Nephron progenitor cell (in vitro differentiated cells): ENCODE measurements at places on chromosomes 13 and 19.

DNA sequence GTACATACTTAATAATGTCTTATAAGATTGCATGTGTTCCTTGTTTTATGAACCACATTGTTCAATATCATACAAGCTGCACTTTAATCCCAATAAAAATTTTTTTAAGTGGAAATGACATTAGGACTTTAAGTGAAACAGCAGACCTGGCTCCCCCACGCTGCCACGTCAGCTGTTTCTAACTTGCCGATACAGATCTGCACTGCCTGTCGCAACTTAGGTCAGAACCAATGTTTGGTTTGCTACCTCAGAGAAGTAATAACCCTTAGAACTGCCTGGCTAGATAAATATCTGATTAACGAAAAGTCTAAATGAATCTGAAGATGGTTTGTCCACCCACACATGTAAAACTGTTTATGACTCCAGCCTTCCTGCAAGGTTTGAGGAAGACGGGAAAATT lies 327.5 kb upstream of the DACH1 start:
- no peak for DNase-seq

DNA sequence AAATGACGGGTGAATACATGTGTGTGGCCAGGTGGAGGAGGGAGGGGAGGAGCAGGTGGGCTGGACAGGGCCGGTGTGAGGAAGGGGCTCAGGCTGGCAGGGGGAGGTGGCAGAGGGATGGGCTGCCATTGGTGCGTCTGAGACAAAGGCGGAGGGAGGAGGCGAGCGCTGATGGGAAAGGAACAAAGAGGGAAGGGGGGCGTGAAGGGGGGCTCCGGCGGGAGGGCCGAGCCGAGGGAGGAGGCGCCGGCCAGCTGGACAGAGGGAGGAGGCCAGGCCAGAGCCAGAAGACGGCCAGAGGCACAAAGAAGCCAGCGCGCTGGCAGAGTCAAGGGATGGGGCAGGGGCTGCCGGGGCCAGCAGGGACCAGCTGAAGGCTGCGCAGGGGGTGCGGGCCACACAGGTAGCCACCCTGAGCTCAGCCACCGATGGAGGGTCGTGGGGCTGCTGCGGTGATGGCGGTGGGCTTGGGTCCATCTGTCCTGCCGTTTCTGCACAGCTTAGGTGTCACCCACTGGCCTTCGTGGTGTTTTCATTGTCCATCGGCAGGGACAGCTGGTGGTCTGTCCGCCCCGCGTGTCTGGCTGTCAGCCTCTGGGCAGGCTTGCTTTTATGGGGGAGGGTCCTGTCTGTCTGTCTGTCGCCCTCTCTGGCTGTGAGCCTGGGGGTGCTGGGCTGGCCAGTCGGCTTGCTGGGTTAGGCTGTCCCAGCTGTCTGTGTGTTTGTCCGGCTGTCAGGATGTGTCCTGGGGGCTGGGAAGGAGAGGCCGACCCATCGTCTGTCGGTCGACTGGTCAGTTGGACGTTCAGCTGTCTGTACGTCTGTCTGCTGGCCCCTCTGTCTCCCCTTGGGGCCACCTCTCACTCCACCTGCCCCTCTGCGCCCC lies 2.2 kb downstream of the APC2 start:
- peak; percentile 32 for DNase-seq

DNA sequence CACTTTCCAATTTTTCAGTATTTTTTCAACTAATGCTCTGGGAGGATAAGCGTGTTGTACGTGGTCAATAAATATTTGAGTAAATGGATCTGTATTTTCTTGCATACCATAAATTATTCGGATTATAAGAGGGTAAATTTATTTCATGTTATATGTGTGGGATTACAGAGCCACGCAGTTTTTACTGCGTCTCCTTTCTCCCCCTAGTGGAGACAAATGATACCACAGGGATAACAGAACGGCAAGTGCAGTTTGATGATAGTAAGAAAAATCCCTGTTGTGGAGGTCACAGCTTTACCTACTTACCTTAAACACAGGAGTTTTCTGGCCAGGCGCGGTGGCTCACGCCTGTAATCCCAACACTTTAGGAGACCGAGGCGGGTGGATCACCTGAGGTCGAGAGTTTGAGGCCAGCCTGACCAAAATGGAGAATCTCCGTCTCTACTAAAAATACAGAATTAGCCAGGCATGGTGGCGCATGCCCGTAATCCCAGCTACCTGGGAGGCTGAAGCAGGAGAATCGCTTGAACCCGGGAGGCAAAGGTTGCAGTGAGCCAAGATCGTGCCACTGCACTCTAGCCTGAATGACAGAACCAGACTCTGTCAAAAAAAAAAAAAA lies 16.8 kb downstream of the MBD3L2B start:
- peak; percentile 4 for DNase-seq

DNA sequence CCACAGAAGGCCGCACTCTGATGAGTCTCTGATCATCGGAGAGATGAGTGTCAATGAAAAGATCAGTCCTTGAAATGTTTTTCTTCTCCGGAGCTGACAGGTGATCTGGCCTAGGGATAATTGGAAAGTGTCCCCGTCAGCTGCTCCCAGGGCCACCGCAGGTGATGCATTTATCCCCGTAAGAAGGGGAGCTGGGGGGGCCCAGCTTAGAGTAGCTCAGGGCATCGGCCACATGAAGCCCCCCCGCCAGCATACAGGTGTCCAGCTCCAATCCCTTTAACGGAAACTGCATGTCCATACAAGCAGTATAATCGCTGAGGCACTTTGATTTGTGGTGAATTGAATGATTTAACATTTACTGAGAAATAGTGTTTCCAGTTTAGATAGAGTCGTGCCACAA lies 27.7 kb downstream of the ATP4B start:
- no peak for DNase-seq

- DNase-seq, result no peak
These were observed 568 bp upstream of the ZNF230 start for GRCh38 chr19:44002212-44002565.

DNA sequence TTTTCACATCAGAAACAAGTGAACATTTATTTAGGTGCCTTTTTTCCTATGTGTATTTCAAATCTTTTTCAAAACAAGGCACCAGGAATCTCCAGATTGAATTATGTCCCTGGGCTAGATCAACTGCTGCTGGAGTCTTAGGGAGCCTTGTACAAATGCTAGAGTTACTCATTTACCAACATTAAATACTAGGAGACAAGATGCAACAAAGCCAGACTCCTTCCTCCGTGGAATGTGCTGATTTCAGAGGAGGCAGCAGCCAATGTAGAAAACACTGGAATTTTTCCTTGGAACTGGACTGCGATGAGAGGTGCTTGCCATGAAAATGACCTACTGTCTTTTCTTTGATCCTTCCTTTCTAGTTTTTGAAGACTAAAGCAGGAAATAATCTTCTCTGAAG lies 1514.7 kb upstream of the MIR17HG start:
- no peak for DNase-seq

GRCh38 chr19:55099557-55100506 lies 17.6 kb downstream of the PPP1R12C start:
- peak; percentile 46 for DNase-seq

GRCh38 chr19:18871543-18871942 lies 24.4 kb downstream of the CERS1 start:
- DNase-seq, result no peak

DNA sequence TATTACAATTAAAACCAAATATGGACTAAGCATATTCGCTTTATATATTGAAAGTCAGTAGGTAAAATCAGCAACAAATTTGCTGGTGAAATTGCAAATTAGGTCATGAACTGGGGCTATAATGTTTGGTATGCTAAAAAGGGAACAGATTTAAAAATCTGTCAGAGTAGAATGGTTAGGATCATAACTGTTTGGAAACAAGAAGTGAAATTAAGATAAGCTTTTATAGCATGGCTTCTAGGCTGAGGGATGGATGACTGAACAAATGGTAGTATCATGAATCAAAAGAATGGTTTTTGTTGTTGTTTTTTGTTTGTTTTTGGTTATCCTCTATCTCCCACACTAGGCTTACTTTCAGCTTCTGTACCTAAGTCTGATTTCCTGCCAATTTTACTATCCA lies 1090.4 kb downstream of the PCDH9 start:
- DNase-seq, result no peak

DNA sequence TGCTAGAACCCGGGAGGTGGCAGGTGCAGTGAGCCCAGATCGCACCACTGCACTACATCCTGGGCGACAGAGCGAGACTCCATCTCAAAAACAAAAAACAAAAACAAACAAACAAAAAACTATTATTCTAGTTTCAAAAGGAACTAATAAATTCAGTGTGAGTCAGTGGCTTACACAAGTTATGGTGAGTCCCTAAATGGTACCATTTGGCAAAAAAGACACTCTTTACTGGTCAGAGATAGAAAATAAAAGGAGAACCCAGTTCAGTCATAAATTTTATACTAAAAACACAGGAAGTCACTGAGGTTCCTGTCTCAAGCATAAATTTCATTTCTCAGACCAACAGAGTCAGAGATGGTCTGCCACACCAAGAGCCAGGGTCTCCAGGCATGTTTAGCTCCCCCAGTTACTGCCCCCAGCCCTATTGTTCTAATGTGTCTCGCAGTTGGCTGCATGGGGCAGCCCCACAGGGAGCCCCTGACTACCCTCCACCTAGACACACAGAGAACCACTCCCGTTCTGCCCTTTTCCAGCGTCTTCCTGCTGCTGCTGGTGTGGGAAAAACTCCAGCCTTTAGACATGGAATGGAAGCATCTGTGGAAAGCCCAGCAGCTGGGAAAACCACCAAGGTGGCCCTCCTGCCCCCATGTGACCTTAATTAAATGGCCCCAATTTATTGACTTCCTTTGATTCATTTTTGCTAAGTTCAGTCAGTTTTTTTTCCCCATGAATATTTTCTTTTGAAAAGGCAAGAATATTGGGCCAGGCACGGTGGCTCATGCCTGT lies 12.2 kb downstream of the THSD1 start:
- DNase-seq, result no peak

GRCh38 chr19:4566402-4567051 lies 7.0 kb upstream of the SEMA6B start:
- no peak for DNase-seq

GRCh38 chr19:42176990-42177685 lies 40.3 kb downstream of the DEDD2 start:
- peak; percentile 88 for DNase-seq
